ENCODE measurements at places on chromosomes 1 and 21. TPM values are rescaled to one million over a fixed set of nuclear protein-coding genes. Genes with fewer than 3 reads are reported as not detected.

The INSRR gene
- not detected for total RNA-seq

DNA sequence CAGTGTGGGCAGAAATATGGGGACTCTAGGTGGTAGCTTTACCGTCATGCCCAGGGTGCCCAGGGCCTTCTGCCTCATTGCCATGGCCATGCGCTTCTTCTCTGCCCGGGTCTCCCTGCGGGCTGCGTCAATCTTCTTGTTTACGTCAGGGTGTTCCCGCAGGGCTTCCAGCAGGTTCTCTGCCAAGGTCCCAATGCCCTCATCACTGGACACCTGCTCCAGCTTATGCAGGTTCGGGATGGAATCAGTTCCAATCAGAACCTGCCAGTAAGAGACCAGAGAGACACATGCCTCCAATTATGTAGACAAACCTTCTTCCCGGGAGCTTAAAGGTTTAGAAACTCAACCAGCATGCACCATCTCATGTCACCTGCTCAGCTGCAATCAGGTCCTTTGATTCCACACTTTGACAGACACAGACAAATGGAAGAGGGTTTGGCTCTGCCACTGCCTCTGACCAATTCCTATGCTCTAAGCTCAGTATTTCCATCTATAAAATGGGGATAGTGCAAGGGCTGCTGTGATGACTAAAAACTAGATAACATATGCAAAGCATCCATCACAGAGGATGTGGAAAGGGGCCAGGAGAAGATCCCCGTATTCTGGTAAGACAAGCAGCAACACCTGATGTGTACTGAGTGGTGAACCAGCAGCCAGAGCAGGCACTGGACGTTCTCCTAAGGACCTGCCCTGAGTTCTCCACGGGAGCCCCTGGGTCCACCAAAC lies 121.2 kb downstream of the UBR4 start:
- DNase-seq = no peak

- DNase-seq = no peak
Measured at GRCh38 chr1:237170149-237170548, 128.2 kb downstream of the RYR2 start.

The RUNX1 gene
- 5.7 TPM for total RNA-seq

- no peak for DNase-seq
Measured at GRCh38 chr1:98389809-98390208, 271.7 kb upstream of the SNX7 start.

DNA sequence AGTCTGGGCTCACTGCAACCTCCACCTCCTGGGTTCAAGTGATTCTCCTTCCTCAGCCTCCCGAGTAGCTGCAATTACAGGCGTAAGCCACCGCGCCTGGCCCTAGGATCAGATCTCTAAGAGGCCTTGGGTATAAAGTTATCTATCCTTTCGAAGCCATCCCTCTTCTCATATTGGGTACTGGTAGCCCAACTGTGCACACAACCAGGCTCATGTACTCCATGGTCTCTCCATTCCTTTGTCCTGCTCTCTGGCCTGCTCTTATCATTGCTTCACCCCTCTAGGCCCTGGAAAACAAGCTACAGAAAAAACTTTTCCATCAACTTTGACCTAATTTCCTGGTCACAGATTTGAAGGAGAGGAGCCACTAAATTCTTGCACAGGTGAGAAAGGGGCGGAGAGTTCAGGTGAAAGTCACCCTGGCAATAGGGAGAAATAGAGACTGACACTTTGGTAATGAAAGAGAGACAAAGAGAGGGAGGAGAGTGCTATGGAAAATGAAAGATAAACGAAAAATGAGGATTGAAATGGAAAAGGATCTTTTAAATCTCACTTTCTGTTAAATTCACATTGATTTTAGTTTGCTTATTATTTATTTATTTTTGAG lies 6.0 kb downstream of the TXNIP start:
- no peak for DNase-seq

GRCh38 chr1:157161901-157162300 lies 23.7 kb upstream of the ETV3 start:
- no peak for DNase-seq

DNA sequence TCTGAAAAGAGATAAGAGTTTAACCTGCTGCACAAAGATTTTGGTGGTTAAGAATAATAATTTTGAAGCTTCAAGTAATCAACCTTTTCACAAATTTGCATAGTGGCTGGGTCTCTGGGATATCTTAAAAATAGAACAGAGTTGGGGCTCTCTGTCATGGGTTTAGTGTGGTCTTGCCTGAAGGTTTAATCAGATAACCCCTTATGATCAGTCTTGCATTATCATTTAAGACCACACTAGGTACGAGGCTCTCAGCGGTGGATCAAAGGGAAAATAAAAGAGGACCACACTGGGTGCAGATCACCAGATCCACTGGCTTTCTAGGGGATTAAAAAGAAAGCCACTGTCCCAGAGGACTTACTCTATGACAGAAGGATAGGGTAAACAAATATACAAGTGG lies 19.5 kb downstream of the LRRC8C start:
- no peak for DNase-seq

The CASQ1 gene
- total RNA-seq = not detected

DNA sequence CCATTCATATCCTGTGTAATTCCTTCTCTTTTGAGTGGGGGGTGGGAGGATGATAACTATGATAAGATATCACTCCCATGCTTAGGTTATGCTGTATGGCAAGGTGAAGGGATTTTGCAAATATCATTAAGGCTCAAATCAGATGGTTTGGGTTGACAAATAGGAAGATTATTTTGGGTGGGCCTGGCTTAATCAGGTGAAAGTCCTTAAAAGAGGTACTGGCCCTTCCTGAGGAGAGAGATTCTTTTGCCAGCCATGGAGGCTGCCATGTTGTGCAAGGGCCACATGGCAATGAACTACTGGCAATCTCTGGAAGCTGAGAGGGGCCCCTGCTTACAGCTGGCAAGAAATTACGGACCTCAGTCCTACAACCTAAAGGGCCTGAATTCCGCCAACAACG lies 174.6 kb upstream of the FOXD3 start:
- no peak for DNase-seq

GRCh38 chr1:71462247-71462646 lies 381.4 kb upstream of the ZRANB2 start:
- no peak for DNase-seq

- no peak for DNase-seq
Measured at GRCh38 chr1:4021136-4021973, 121.3 kb upstream of the C1orf174 start.

DNA sequence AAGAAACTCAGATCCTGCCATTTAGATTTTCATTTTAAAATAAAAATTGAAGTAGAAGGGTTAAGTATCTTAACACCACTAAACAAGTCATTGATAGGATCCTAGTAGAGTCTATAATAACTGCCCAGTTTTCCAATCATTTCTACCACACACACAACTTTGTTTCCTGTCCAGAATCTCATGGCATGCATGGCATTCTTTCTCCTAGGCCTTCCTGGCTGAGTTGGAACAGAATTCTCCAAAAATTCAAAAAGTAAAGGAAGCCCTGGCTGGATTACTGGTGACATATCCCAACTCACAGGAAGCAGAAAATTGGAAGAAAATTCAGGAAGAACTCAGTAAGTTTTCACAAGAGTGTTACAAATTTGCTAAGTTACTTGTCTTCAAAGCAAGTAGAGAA lies 111.4 kb upstream of the BMP8A start:
- DNase-seq = no peak

DNA sequence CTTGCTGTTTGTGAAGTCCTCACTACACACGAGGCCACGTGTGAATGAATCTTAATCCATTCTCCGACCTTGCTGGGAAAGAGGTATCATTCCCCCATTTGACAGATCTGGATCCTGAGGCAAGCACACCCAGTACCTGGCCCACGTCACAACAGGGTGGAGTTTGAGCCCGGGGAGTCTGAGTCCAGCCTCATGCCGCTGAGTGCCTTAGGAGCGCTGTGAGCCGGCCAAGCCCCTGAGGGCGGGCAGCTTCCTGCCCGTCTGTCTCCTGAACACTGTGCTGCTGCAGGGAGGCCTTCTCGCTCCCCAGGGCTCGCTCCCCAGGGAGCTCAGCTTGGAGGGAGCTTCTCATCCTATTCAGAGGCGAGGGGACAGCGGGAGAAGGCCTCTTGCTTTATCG lies 29.7 kb downstream of the SLC45A1 start:
- DNase-seq = no peak

- no peak for DNase-seq
Measured at GRCh38 chr1:71210718-71211117, 129.9 kb upstream of the ZRANB2 start.

- DNase-seq = no peak
Measured at GRCh38 chr1:6179564-6180175, 451 bp downstream of the CHD5 start.

The HES5 gene
- total RNA-seq = not detected

GRCh38 chr1:160206421-160207117 lies 1.4 kb downstream of the PEA15 start:
- DNase-seq = peak; percentile 9

The HSD3B1 gene
- total RNA-seq = not detected

DNA sequence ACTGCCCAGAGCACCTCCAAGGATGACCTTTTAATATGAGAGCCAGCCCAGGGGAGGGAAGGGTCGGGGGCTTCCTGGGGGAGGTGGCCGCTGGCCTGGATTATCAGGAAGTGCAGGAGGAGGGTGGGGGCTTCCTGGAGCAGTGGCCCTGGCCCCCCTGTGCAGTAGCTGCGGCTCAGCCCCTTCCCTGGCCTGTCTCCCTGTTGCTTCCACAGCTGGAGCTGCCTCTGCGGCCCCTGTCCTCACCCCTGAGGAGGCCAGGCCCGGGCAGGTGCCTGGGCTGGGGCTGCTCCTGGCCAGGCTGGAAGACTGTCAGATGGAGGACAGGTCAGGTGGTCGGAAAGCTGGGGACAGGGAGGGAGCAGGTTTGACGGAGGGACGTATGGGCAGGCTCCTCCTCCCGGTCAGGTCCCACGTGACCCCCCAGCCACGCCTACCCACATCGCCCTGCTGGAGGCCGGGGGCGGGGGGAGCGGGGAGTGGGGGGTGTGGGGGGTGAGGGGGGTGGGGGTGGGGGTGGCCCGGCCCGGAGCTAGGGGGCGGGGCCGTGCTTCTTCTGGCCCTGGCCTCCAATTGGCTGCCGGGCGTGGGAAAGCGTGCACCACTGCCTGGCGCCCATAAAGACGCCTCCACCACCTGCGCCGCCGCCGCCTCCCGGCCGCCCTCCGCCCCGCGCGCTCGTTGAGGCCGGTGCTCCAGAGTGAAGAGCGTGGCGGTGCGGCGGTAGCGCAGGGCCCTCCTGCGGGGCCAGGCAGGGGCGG lies 10.2 kb upstream of the TNFRSF14 start:
- peak; percentile 90 for DNase-seq

GRCh38 chr1:184664042-184664660 lies 90.5 kb downstream of the EDEM3 start:
- DNase-seq = peak; percentile 76

- no peak for DNase-seq
Measured at GRCh38 chr1:47711184-47711847, 273.5 kb downstream of the FOXD2 start.

The TMPRSS3 gene
- total RNA-seq = 0.34 TPM

DNA sequence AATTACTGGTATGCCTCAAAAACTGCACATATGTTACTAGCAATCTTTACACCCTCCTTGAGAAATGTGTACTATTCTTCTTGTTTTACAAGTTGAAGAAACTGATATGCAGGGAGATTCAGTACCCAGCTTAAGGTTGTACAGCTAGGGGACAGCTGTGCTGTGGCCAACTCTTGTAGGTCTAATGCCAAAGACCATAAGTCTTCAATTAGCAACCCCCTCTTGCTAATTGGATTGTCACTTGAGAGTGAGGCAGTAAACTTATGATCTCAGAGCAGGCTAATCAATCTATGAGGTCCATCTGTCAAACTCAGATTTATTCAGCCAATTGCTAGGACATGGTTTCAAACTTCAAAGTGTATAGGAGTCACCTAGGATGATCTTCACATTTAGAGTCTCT lies 492.0 kb upstream of the USP24 start:
- DNase-seq = no peak

DNA sequence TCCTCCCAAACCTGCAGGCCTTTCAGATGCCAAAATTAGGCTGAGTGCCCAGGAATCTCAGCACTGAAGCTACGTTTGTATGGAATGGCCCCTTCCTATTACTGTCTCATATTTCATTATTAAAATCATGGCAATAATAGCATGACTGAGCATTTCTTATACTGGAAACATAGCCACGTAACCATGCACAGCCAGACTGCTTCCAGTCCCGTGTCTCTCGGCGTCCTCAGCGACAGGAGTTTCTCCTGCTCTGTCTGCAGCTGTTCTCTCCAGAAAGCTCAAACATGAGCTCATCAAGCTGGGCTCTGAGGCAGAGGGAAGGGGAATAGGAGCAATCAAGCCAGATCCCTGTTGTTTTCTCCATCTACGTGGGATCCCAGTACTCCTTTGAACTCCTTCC lies 104.0 kb downstream of the CDC7 start:
- DNase-seq = no peak

GRCh38 chr1:223748773-223749733 lies 36.7 kb downstream of the CAPN2 start:
- DNase-seq = peak; percentile 35

DNA sequence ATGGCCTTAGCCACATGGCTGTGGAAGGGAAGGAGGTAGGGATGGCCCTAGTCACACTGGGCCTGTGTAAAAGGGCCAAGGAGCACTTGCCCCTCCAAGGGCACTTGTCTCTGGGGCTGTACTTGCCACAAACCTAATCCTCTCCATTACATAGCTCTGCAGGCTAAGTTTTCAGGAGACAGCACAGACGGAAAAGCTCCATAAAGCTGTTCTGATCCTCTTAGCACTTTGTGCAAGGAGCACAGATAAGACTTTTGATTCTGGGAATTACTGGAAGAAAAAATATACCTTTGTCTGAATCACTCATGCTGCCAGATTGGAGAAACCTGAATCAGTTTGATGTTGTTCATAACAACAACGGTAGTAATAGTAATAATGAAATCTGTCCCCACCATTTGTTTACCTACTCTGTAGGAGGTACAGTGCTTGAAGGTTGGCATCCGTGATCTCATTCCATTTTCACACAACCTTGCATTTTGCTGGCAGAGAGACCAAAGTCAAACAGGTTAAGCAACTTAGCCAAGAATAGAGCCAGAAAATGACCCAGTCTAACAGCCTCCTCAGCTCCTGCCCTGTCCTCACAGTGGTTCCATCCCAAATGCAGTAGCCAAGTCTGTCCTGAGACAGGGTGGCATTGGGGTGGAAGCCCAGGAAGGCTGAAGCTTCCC lies 207.1 kb downstream of the ROR1 start:
- DNase-seq = no peak

The ST6GALNAC5 gene
- total RNA-seq = 2.1 TPM

DNA sequence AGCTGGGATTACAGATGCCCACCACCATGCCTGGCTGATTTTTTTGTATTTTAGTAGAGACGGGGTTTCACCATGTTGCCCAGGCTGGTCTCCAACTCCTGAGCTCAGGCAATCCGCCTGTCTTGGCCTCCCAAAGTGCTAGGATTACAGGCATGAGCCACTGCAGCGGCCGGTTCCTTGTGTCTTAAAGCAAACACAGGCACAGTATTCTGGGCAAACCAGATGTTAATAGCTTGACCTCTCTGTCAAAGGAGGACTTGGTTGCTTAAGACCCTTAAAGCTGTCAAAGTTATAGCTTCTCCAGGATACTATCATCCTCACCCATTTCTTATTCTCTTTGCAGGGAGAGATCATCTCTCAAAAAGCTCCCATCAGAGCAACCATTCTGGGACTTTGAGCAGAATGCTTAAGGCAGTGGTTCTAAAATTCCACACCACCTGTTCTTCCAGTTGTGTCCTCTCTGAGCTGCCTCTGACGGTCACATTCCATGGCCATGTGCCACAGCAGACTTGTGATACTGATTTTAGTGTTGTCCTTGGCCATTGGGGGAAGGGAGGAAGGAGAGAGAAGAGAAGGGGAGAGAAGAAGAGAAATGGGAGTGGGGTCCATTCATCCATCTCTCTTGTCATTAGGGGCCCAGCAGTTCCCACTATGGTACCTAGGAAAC lies 81.8 kb downstream of the PBX1 start:
- DNase-seq = no peak

- DNase-seq = no peak
Measured at GRCh38 chr1:59045137-59045536, 251.8 kb upstream of the FGGY start.

The KLF17 gene
- not detected for total RNA-seq

Data from SK-MEL-5 (cell line).